ENCODE measurements at places on chromosomes 4 and X.

DNA sequence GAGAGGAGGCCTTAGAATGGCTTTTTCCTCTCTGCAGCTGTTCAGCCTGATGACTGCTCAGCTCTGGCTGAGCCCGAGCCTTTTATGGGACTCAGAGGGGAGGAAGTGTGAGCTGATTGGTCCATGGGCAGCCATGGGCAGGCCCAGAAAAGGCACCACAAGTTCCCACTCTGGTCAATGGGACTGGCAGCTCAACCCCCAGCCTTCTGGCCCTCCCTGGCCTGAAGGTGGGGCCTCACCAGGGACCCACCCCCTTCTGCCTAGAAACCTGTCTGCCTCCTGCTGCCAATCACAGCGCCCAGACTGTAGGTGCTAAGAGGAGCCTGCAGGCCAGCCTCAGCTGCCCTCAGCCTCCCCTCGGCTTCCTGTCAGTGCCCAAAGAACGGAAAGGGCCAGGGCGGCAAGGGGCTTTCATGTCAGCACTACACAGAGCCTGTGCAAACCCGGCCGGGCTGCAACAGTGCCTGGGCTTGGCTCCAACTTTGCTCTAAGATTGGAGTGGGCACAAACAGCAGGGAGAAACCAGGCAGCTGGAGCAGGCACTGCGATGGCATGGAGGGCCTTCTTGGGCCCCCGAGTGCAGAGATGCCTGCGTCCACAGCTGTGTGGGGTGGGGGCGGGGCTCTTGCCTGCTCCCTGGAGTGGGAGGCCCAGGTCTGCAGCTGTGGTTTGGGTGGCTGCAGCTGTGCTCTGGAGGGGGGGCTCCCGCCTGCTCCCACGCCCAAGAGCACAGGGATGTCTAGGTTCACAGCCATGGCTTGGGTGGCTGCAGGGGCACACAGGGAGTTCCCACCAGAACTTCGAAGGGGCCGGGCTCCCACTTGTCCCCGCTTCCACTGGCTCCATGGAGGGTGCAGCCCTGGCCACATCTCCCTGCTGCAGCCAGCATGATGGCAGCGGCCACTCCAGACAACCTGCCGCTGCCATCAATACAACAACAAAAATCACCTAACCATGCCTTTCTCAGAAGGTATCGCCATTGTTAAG, 92.6 kb downstream of the NXF2 start:
- DNase-seq = no peak

GRCh38 chrX:109714340-109714958, 18.6 kb downstream of the ACSL4 start:
- peak; percentile 52 for DNase-seq

- DNase-seq = no peak
Measured at GRCh38 chr4:8374851-8375649, 65.5 kb downstream of the ACOX3 start.

DNA sequence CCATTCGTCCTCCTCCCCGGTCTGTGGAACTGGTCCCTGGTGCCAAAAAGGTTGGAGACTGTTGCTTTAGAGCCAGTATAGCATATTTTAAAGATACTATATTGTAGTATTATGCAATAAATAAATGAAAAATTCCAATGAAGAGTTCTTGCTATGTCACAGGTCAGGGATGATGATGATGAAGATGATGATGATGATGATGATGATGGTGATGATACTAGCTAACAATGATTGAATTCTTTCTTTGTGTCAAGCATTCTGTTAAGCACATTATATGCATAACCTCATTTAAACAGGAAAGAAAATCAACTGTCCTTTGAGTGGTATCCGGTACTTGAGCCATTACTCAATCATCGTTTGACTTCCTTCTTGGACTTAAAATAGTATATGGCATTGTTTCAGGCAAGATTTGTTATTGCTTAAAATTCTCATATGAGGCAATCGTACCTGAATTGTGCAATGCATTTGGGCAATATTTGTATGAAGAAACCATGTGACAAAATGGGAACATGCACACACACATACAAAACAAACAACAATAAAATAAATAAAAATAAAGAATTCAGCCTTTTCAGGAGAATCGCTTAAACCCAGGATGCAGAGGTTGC, 22.8 kb upstream of the TLR2 start:
- peak; percentile 94 for DNase-seq

- peak; percentile 53 for DNase-seq
Measured at GRCh38 chr4:7785017-7785416, 154.6 kb downstream of the AFAP1 start.

DNA sequence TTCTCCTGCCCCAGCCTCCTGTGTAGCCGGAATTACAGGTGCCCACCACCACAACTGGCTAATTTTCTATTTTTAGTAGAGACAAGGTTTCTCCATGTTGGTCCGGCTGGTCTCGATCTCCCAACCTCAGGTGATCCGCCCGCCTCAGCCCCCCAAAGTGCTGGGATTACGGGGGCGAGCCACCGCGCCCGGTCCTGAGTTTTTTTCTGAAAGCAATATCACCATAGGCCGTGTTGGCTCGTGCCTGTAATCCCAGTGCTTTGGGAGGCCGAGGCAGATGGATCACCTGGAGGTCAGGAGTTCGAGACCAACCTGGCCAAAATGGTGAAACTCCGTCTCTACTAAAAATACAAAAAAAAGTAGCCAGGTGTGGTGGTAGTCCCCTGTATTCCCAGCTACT, 136.3 kb upstream of the TECRL start:
- no peak for DNase-seq
